D341Med (cell line): ENCODE measurements at places on chromosomes 1 and 21.

- DNase-seq: no peak
Measured at GRCh38 chr1:243882276-243882675, 32.2 kb upstream of the AKT3 start.

DNA sequence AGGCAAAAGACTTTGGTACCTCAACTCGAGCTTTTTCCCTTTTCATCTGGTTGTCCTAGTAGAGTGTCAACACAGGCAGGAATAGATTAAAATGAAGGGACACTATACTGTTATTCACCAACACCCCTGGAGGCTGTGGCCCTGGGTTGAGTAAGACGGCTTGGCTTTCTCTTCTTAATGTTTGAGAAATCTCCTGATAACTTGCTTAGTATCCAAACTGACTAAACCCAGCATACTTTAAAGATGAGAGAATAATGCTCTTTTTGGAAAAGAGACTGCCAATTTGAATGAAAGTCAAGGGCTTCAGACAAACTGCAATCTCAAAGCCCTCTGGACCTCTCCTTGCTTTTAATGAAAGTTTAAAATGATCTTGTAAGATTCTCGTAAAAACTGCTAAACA, 2.6 kb upstream of the SLC30A1 start:
- DNase-seq: no peak

GRCh38 chr1:234726359-234726943, 116.5 kb upstream of the IRF2BP2 start:
- DNase-seq: no peak

DNA sequence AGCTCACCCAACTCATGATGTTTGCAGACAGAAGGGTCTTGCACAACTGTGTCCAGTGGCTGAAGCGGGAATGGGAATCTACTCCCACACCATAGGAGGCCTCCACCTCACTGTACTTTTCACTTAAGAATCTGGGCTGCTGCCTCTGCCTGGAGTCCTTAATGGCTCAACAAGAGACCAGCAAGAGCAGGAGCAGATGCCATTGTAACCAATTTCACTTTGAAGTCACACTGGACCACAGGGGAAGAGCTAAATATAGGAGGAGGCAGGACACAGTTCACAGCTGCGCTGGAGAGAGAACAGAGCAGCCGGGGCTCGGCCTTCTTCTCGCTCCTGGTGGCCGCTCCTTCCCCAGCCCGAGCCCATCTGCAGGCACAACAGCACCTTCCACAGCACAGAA, 120.4 kb downstream of the SIPA1L2 start:
- DNase-seq: no peak

DNA sequence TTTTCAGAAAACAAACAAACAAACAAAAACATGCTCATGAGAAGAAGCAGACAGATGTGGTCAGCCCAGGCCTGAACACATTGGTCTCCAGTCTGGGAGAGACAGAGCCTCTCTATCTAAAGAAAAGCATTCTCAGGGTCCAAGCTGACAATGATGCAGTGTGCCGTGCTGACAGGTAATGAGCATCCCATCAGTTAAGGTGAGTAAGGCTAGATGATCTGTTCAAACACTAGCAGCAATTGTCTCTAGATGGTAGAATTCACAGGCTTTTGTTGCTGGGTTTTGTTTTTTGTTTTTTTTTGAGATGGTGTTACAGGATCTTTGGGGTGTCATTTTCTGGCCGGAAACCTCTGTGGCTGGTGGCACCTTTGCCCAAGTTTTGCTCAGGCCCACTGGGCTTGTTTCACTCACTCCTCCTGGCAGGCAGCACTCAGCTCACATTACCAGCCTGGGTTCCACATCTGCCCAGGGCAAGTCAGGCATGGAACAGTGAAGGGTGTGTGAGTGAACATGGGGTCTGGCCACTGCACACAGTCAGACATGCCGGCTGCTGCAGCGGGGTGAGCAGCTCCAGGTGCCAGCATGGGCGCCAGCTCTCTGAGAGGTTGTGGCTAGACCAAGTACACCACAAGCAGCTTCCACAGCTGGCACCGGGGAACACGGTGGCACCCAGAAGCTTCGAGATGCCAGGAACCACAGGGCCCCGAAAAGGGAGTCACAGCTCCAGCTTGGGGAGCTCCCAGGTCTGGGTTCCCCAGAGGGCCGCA, 2.5 kb upstream of the C1QA start:
- no peak for DNase-seq

DNA sequence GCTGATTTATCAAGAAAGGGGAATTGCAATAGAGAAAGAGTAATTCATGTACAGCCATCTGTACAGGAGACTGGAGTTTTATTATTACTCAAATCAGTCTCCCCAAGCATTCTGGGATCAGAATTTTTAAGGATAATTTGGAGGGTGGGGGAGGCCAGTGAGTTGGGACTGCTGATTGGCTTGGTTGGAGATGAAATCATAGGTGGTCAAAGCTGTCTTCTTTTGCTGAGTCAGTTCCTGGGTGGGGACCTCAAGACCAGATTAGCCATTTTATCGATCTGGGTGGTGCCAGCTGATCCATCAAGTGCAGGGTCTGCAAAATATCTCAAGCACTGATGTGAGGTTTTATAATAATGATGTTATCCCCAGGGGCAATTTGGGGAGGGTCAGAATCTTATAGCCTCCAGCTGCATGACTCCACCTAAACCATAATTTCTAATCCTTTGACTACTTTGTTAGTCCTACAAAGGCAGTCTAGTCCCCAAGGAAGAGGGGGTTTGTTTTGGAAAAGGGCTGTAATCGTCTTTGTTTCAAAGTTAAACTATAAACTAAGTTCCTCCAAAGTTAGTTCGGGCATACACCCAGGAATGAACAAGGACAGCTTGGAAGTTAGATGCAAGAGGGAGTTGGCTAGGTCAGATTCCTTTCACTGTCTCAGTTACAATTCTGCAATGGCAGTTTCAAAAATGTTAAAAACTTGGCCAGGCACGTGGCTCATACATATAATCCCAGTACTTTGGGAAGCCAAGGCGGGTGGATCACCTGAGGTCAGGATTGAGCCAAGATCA, 16.9 kb upstream of the RAB3B start:
- DNase-seq: no peak

DNA sequence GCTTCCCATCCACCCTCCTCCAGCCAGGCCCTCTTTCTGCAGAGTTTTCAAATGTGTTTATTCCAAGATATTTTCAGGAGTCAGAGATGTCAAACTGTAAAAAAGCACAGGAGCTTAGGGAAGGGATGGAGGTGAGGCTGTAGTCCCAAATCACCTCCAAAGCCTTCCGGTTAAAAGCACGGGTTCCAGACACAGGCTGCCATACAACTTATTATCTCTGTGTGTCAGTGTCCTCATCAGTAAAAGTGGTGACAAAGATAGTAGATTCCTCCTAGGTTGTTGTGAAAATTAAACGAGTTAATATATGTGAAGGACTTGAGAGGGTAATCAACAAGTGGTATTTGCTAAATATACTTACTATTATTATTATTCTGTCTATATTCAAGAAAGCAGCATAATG, 15.1 kb downstream of the S100A7A start:
- DNase-seq: no peak

DNA sequence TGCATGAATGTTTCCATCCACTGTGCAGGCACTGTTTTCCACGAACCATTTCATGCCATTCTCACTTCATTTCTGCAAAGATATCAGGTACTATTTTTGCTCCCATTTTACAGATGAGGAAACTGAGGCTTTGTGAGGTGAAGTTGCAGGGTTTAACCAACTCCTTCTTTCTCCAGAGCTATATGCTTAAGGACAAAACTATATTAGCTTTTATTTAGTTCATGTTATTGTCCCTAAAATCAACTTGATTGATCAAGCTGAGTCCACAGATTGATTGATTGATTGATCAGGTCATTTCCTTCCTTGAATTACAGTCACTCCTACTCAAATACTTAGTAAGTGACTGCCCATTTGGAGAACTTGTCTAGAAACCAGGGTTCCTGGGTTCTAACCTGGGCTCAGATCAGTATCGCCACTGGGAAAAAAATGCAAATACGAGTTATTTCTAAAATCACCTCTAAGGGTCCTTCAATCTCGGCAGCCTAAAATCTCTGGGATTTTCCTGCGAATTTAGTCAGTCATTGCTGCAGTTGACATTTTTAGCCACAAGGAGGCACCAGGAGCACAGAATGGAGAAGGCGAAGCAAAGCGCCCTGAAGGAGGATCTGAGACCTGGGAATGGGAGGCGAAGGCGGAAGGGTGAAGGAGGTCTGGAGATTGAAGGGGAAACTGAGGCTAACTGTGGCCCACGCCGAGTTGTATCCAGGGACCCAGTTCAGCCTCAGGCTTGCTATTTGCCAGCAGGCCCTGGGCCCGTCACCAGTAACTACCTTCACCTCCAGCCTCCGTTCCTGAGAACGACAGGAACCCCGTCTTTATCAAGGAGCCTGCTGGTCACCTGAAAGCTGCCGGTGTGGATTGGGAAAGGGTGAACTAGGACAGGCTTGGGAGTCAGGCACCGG, 14.3 kb upstream of the MUL1 start:
- DNase-seq: peak; percentile 74

DNA sequence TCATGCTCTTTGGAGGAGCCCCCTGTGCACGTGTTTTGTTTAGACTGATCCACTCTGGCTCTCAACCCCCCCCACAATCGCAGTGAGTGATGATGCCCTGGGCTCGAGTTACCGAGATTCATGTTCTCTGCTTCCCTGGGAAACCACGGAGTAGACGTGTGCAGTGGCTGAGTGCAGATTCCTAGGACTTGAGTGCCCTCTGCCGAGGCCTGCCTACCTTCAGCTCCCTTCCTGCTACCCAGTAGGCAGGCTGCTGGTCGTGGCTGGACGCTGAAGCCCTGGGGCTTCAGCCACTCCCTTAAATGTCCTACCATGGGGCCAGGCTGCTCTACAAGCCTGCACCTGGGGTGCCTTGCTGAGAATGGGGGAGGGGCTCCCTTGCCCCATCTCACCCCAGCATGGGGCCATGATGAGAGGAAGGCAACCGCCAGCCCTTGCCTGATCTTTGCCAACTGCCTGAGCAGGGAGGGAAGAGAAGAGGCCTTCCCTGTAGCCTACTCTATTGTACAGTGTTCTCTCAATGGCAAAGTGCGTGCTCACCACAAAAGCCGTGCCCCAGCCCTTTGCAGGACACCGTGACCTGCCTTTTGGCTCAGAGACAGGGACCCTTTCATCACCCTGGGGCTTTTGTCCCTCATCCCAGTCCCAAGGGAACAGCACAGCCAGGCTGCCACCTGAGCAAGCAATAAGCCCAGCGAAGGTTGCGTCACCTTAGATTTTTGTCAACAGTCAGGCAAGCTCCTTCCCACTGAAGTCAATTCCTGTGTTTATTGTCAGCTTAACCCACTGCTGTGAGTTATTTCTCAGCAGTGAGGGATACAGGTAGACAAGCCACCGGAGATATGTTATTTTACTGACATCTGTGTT, 4.1 kb upstream of the GRIK3 start:
- peak; percentile 72 for DNase-seq

DNA sequence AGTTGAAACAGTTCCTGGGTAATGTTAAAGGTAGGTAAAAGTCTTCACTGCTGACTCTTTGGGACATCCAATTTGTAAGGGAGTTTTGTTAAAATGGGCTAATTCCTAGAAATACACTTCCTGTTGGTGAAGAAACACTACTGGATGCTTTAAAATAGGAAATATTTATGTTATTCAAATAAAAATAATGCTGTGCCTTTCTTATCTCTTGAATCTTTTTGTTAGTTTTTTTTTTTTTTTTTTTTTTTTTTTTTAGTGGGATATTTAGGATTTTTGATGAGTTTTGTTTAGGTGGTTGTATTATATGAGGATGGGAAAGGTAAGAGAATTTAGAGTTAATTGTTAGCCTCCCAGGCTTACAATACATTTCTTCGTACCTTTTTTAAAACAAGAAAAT, 4.5 kb downstream of the MAGI3 start:
- DNase-seq: no peak

GRCh38 chr1:90402893-90403849, 313.9 kb downstream of the BARHL2 start:
- peak; percentile 16 for DNase-seq

DNA sequence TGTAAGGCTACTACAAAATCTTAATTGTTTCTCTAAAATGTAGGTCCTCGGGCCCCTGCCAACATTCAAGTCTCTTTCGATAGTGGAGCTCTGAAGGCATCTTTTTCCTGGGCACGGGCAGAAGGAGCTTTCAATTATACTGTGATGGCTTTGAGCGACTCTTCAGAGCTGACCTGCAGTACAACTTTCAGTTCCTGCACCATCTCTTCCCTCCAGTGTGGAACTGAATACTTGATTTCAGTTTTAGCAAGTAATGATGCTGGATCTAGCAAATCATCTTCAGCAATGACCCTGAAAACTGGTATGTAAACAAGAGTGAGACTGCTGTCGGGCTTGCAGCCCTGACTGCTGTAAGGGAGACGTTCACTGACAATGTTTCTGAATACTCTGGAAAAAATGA, 9.6 kb downstream of the FNDC7 start:
- DNase-seq: no peak

GRCh38 chr1:231518485-231519034, 9.9 kb upstream of the TSNAX start:
- no peak for DNase-seq

GRCh38 chr1:173479649-173480048, 2.5 kb downstream of the PRDX6 start:
- DNase-seq: no peak

DNA sequence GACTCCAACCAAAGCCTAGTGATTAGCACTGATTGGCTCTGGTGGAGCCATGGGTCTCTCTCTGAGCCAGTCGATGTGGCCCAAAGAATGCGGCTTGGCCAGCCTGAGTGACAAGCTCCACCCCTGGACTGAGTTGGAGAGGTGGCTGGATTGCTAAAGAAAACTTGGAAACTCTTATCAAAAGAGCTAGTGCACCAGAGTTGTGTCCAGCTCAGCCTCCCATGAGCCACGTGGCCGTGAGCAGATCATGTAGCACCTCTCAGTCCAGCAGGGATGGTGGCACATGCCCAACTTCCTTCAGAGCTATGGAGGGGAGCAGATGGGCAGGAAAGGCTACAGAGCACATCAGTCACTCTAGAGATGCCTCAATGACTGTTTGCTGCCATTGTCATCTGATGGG, 142.8 kb upstream of the VAMP3 start:
- no peak for DNase-seq

DNA sequence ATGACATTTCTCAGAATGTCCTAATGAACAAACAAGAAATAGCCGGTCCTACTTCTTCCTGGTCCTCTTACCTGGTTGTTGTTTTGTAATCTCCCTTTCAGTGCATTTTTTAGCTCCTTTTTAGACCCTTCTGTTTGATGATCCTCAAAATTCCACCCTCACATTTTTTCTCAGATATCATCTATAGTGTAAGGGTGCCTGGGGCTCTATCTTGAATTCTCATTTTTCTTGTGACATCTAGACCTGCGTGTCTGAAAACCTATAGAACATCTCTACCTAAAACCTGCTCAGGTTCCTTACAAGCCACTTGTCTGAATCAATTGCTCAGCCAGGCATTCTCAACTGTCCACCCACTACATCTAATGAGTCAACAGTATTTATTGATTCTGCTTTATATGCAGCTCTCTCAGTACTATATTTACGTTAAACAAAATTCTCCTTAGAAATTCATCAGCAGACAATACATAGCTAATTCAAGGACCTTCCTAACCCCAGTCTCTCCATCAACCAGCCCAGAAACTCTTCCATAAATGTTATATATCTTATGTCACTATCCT, 36.5 kb upstream of the USH2A start:
- no peak for DNase-seq
